ENCODE measurements at places on chromosomes 4 and X.

- no peak for DNase-seq
Measured at GRCh38 chr4:98289375-98289774, 28.2 kb downstream of the RAP1GDS1 start.

- DNase-seq = peak; percentile 69
Measured at GRCh38 chr4:94577136-94577535, 125.4 kb downstream of the PDLIM5 start.

DNA sequence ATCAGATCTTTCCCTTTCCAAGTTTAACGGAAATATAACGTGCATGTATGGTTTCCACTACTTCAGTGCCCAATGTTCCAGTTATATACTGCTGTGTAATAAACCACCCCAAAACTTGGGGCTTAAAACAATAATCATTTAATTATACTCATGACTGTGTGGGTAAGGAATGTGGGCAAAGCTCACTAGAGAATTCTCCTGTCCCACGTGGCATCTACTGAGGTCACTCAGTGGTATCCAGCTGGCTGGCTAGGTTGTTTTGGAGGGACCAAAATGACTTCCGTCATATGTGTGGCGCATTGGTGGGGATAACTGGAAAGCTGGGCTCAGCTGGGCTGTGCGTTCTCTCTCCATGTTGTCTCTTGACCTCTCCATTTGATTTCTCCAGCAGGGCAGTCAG lies 18.5 kb downstream of the ZCCHC18 start:
- DNase-seq = no peak

DNA sequence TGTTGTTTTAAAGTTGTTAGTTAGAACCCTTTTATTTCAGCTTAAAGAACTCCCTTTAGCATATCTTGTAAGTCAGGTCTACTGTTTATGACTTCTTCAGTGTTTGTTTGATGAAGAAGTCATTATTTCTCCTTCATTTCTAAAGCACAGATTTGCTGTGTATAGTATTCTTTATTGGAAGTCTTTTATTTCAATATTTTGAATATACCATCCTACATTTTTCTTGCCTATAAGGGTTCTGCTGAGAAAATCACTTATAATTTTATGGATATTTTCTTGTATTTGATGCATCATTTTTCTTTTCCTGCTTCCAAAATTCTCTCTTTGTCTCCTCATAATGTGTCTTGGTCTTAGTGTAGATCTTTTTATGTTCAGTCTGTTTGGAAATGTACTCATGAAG lies 134.5 kb downstream of the CPXCR1 start:
- no peak for DNase-seq

- no peak for DNase-seq
Measured at GRCh38 chr4:52894443-52894842, 32.3 kb downstream of the RASL11B start.

DNA sequence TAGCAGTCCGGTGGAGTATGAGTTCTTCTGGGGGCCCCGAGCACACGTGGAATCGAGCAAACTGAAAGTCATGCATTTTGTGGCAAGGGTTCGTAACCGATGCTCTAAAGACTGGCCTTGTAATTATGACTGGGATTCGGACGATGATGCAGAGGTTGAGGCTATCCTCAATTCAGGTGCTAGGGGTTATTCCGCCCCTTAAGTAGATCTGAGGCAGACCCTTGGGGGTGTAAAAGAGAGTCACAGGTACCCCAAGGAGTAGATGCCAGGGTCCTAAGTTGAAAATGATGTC lies 852 bp downstream of the MAGEH1 start:
- DNase-seq = no peak

DNA sequence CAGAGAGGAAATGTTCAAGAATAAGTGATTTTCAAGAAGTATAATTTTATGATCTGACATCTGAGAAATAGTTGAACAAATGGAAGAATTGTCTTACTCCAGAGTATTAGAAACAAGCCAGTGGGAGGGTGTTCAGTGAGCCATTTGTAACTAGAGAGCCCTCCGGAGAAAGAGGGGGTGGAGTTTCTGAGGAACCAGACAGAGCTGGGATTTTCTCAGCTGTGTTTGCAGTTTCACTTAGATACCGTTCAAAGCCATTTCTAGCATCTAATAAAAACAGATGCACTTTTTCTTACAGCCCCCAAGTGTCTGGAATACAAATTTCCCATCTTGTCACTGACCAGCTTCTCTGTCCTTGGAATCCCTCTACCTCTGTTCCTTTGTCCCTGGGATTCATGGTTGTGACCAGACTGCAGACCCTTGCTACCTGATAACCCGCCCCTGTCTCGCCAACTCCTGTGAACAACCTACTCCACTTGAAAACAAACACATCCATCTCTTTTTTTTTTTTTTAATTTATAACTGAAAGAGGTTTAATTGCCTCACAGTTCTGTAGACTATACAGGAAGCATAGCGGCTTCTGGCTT lies 132.8 kb upstream of the KLF3 start:
- DNase-seq = no peak

DNA sequence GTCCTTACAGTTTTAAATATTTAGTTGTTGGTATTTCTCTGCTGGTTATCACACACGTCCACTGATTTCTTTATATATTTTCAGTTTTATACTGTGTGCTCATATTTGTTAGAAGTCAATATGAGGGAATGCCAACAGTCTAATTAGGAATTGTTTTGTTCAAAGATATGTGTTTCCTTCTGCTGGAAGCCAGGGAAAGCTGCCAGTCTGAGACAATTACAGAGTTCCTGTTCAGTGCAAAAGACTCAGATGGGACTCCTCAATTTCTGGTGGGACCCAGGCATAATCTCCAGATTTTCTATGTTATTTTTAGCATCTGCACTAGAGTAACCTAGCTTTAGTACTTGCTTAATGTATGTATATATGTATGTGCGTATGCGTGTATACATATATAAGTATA lies 486.0 kb downstream of the GRID2 start:
- DNase-seq = no peak

- DNase-seq = no peak
Measured at GRCh38 chr4:6773106-6773505, 9.4 kb upstream of the KIAA0232 start.

GRCh38 chr4:162849937-162850336 lies 316.8 kb downstream of the NAF1 start:
- DNase-seq = no peak

GRCh38 chrX:46645614-46646013 lies 72.0 kb downstream of the CHST7 start:
- no peak for DNase-seq

GRCh38 chr4:172978848-172979247 lies 189.8 kb upstream of the GALNT7 start:
- DNase-seq = no peak

- no peak for DNase-seq
Measured at GRCh38 chr4:81758574-81759264, 287.0 kb upstream of the RASGEF1B start.
